Activated CD4-positive, alpha-beta memory T cell treated with anti-CD3 and anti-CD28 coated beads, Interleukin-2, amount 10 ng/mL, durations not matched to agents 7 days and 5 days (primary cell): ENCODE measurements at places on chromosomes 5 and 9. TPM values are rescaled to one million over a fixed set of nuclear protein-coding genes. Genes with fewer than 3 reads are reported as not detected.

DNA sequence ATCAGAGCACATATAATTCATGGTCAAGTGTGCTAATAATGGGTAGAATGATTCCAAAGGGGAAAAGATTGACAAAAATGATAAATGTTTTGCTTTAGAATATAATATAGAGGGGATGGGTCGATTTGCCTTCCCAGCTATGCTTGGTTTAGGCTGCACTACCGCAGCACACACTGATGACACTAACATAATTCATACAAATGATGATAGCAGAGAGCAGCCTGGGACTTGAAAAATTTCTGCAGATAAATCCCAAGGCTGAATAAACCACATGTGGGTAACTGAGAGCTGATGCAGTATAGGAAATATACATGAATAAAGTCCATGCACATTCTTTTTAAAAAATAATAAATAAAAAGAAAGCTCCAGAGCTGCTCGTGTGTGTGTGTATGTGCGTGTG is 54.5 kb downstream of the EFNA5 start:
- no peaks in the 10 kb centered on the region for H3K36me3 ChIP-seq
- no peaks in the 10 kb centered on the region for H3K4me1 ChIP-seq
- no peak overlapping the region for H3K4me3 ChIP-seq
- DNase-seq = no peak
- no peak overlapping the region for H3K27ac ChIP-seq

DNA sequence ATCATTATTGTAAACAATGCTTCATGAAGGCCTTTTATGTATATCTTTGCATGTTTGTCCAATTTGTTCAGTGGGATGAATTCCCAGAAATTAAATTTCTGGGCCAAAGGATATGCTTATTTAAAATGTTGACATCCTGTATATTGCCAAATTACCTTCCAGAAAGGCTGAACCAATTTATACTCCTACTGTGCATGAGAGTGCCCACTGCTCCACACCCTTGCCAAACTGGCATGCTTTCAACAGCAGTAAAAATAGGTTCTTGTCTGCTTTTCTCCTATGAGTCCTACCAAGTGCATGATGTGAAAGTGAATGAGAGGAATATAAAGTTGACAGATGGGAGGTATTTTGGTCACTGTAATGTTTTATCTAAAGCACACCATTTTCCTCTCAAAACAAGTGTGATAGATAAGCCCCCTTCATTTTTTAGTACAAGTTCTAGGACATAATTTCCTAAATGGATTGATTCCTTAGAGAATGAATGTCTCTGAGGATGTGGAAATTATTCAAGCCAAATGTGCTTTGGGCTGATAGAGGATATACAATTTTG is 70.5 kb upstream of the ERBIN start:
- no peak overlapping the region for H3K4me3 ChIP-seq
- no peak for DNase-seq
- H3K27ac ChIP-seq = no peak overlapping the region
- H3K4me1 ChIP-seq = no peaks in the 10 kb centered on the region
- H3K27me3 ChIP-seq = peaks cover 1% of the 10 kb centered on the region
- H3K36me3 ChIP-seq = no peaks in the 10 kb centered on the region

DNA sequence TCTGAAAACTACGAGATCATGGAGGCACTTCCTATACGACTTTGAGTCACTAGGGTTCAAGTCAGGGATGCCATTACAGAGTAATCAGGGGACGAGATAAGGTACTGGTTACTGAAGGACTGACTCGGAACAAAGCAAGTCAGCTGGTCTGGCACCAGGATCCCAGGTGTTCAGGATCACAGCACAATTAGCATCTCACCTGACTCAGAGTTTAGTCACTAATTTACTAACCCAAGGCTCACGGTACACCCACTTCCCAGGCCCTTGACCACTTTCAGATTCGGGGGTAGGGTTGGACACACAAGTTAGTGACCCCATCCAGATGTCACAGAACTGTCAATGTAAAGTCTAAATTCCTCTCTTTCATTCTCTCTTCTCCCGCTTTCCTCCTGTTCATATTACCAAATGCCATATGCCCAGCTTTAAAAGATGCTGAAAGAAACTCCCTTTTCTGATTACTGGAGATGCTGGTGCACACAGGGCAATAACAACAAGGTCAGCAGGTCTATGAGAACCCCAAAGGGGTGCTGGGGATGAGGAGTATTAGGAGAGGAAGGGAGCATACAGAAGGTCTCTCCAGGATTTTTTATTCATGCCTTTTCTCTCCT is 657.8 kb downstream of the TLE1 start:
- no peaks in the 10 kb centered on the region for H3K27me3 ChIP-seq
- H3K4me1 ChIP-seq = no peaks in the 10 kb centered on the region
- H3K36me3 ChIP-seq = no peaks in the 10 kb centered on the region
- DNase-seq = no peak
- H3K27ac ChIP-seq = no peak overlapping the region

CDH9 gene
- total RNA-seq = not detected

PTGER4 gene
- 51.0 TPM for total RNA-seq

DNA sequence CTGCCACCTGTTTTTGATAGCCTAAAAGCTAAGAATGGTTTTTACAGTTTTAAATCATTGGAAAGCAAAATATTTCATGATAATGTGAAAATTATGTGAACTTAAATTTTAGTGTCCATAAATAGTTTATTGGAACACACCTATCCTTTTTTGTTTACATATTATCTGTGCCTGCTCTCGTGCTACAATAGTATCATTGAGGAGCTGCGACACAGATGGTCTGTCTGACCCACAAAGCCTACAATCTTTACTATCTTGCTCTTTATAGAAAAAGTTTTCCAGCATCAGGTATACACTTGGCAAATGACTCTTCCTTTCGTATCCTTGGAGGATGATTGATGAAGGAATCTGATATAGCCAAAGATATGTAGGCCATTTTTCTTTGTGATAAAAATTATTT is 40.2 kb downstream of the TTC1 start:
- peaks cover 6% of the 10 kb centered on the region for H3K4me1 ChIP-seq
- no peaks in the 10 kb centered on the region for H3K27me3 ChIP-seq
- H3K36me3 ChIP-seq = peaks cover 41% of the 10 kb centered on the region
- DNase-seq = no peak
- H3K4me3 ChIP-seq = no peak overlapping the region

SLC23A1 gene
- total RNA-seq = 1.0 TPM

GRCh38 chr9:127187231-127187956 is 65.0 kb upstream of the ANGPTL2 start:
- peaks cover 5% of the 10 kb centered on the region for H3K4me1 ChIP-seq
- DNase-seq = no peak
- H3K36me3 ChIP-seq = no peaks in the 10 kb centered on the region
- H3K4me3 ChIP-seq = no peak overlapping the region
- no peak overlapping the region for H3K27ac ChIP-seq
- H3K27me3 ChIP-seq = peaks cover 10% of the 10 kb centered on the region

DNA sequence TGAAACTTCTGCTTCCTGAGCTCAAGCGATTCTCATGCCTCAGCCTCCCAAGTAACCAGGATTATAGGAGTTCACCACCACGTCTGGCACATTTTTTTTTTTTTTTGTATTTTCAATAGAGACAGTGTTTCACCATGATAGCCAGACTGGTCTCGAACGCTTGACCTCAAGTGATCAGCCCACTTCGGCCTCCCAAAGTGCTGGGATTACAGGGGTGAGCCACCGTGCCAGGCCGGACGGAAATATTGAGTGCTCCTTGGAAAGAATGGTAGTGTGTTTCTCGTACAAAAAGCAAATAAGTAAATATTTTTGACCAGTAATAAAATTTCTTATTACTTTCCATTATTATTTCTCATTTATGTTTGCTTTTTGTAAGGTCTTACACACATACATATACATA is 1307.9 kb upstream of the CDH6 start:
- H3K27me3 ChIP-seq = no peaks in the 10 kb centered on the region
- H3K4me3 ChIP-seq = no peak overlapping the region
- H3K27ac ChIP-seq = no peak overlapping the region
- H3K36me3 ChIP-seq = no peaks in the 10 kb centered on the region
- no peak for DNase-seq

DNA sequence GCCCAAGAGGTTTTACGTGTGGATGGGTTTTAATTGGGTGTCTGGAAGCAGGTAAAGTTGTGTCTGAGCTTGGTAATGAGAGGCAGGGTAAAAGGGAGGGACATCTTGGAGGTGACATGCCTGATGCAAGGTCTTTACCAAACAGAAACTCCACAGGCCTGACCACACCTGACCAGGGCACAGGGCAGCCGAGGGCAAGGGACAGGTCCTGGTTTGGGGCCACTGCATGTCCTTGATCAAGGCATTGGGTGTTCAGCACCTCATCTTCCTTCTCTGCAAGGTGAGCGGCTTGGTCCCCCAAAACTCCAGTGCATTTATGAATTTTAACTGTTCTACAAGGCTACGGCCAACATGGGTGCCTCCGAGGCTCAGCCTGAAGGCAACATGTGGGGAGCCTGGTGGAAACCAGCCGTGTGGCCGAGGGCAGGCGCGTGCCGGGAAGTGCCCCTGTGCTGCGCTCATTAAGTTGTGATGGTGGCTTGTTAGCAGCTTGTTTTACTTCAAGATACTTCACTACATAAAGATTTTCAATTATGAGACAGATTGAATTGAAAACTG is 30.7 kb upstream of the LPCAT1 start:
- DNase-seq = peak; percentile 6
- H3K4me1 ChIP-seq = no peaks in the 10 kb centered on the region
- H3K4me3 ChIP-seq = no peak overlapping the region
- peaks cover 2% of the 10 kb centered on the region for H3K27me3 ChIP-seq
- H3K27ac ChIP-seq = no peak overlapping the region

SPINK6 gene
- total RNA-seq = not detected

GRCh38 chr9:109086221-109086620 is 33.5 kb downstream of the TMEM245 start:
- H3K4me1 ChIP-seq = peaks cover 7% of the 10 kb centered on the region
- H3K4me3 ChIP-seq = no peak overlapping the region
- H3K27ac ChIP-seq = no peak overlapping the region
- peaks cover 60% of the 10 kb centered on the region for H3K36me3 ChIP-seq
- H3K27me3 ChIP-seq = no peaks in the 10 kb centered on the region

JAKMIP2 gene
- 1.9 TPM for total RNA-seq

- no peaks in the 10 kb centered on the region for H3K27me3 ChIP-seq
- no peaks in the 10 kb centered on the region for H3K36me3 ChIP-seq
Observed at GRCh38 chr9:82295181-82295580, 306.6 kb downstream of the SPATA31D1 start.

GRCh38 chr5:127519527-127519926 is 2.1 kb downstream of the PRRC1 start:
- H3K27ac ChIP-seq = no peak overlapping the region
- no peak overlapping the region for H3K4me3 ChIP-seq
- H3K27me3 ChIP-seq = peaks cover under 1% of the 10 kb centered on the region
- peaks cover 25% of the 10 kb centered on the region for H3K4me1 ChIP-seq
- H3K36me3 ChIP-seq = peaks cover 43% of the 10 kb centered on the region
- DNase-seq = no peak

DNA sequence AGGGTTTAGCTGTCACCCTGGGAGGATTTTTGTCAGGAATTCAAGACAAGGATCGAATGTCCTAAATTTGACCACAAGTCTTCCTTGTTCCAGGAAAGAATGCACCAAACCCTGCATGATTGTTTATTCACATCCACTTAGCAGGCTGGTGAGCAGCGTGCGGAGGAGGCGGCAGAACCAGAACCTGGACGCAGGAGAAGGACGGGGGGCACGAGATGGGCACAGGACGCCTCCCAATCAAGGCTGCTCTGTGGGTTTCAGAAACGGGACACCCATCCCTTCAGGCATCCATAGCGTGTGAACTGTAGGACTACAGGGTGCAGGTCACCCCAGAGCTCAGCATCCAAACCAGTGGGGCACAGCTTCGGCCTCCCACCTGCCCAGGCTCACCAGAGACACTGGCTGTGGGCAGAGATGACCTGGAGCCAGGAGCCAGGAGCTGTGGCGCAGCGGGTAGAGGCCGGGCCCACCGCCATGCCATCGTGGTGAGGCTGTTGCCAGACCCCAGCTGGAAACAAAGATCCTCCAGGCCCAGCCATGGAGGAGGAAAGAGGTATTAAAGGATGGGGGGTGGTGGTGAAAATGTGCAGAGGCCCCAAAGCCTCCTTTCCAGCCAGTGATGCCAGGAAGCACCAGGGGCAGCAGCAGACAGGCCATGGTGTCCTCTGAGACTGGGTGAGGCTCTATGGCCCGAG is 32.3 kb upstream of the ADAMTS2 start:
- DNase-seq = no peak
- no peaks in the 10 kb centered on the region for H3K4me1 ChIP-seq
- no peaks in the 10 kb centered on the region for H3K36me3 ChIP-seq
- no peaks in the 10 kb centered on the region for H3K27me3 ChIP-seq
- H3K27ac ChIP-seq = no peak overlapping the region

GRCh38 chr5:129204525-129204924 is 110.0 kb downstream of the ISOC1 start:
- H3K36me3 ChIP-seq = no peaks in the 10 kb centered on the region
- no peak for DNase-seq
- no peaks in the 10 kb centered on the region for H3K27me3 ChIP-seq

SLCO4C1 gene
- total RNA-seq = 3.6 TPM

GRCh38 chr9:136854842-136855460 is 2.8 kb downstream of the MAMDC4 start:
- peaks cover 4% of the 10 kb centered on the region for H3K4me1 ChIP-seq
- H3K36me3 ChIP-seq = no peaks in the 10 kb centered on the region
- no peak overlapping the region for H3K4me3 ChIP-seq
- no peak overlapping the region for H3K27ac ChIP-seq

RGMB gene
- total RNA-seq = 0.65 TPM

DNA sequence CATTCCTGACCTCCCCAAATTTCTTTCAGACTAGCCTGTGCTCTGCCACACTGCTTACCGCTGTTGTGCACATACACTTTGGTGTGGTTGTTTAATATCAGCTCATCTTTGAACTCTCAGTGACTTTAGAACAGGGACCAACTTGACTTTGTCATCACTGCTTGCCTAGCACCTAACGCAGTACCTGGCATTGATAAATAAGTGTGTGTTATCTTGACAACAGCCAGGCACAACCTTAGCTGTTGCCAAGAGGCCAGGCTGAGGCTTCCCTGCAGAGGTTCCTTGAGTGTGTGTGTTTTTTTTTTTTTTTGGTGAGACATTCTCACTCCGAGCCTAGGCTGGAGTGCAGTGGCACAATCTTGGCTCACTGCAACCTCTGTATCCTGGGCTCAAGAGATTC is 41.0 kb upstream of the SLC28A3 start:
- no peak for DNase-seq
- peaks cover 6% of the 10 kb centered on the region for H3K27me3 ChIP-seq
- H3K27ac ChIP-seq = no peak overlapping the region
- H3K4me3 ChIP-seq = no peak overlapping the region

ACOT12 gene
- total RNA-seq = not detected

DNA sequence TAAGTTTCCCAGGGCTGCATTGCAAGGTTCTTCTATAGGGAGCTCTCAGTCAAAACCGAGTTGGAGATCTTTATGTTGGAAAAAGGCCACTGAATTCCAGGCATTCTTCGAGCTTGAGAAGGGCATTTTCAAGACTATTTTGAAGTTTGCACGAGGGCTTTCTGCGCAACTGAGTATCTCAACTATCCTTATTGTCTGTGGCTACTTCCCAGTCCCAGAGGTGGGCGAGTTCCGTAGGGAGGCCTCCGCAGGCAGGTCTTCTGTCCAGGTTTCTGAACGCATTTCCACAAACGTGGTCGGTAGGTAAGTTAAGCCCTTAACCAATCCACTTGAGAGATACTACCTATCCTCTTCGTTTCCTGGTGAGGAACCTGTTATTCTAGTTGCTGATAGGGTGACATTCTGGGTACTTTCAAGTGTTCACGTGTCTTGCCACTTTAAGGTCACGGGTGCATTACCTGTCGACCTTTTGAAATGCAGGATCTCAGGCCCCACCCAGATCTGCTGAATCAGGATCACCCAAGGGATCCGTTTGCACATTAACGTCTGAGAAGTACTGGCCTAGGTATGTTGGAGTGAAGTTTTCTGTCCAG is 51.4 kb upstream of the TJP2 start:
- H3K4me3 ChIP-seq = peak overlapping the region; percentile 87
- no peaks in the 10 kb centered on the region for H3K36me3 ChIP-seq
- H3K4me1 ChIP-seq = peaks cover 17% of the 10 kb centered on the region
- H3K27me3 ChIP-seq = peaks cover 5% of the 10 kb centered on the region
- DNase-seq = no peak

SHC3 gene
- not detected for total RNA-seq
